ENCODE measurements at places on chromosomes 1 and 21.

GRCh38 chr21:35954066-35954465 lies 106.3 kb downstream of the SETD4 start:
- no peak for DNase-seq

DNA sequence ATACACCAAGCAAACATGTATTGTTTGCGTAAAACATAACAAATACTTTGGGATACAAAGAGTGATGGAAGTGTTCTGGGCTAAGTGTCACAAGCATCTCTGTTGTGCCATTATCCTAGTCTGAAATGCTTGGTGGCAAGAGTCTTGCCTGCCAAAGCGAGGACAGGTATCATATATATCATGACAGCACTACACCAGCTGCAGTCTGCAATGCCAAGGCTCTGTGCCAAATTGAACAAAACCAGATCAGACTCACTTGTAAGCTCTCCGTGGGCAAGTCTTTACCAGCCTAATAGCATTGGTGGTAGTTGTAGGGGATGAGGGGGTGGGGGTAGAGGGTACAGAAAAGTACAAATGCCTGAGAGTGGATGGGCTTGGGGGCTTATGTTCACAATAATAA lies 119.2 kb downstream of the RWDD3 start:
- no peak for DNase-seq

- DNase-seq = no peak
These were observed 44.1 kb downstream of the TRPM2 start for GRCh38 chr21:44397431-44398031.

DNA sequence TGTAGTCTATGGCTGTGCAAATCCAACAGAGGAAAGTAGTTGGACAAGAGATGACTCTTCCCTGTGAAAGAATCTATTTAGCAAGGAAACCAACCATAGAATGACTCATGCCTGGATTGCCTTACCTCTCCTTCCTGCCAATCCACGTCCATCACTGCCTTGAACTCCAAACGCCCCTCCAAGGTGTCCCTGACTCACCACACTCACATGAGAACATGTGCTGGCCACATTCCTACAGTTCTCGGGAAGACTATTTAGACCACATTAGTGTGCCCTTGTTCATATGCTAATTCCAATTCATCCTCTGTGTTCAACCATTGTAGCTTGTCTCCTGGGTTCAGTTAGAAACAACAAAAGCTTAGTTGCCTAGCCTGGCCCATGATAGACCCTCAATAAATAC lies 157.3 kb downstream of the SLC30A10 start:
- peak; percentile 99 for DNase-seq

DNA sequence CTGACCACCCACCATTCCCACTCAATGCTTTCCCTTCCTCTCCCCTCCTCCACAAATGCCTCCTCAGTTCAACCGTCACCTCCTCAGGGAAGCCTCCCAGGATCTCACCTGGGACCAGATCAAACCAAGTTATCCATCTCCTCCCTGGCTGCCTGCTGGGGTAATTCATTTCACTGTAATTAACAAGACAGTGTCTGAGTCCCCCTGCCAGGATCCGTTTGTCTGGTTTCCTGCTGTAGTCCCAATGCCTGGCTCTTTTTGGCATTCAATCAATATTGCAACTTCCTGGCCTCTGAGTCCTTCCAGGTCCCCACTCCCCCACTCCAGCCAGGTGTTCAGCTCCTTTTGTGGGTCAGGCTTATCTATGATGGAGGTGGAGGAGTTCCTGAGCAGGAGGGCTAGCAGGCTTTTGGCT lies 687.7 kb downstream of the PTPRU start:
- no peak for DNase-seq

GRCh38 chr21:31261759-31262158 lies 82.3 kb downstream of the TIAM1 start:
- DNase-seq = no peak

DNA sequence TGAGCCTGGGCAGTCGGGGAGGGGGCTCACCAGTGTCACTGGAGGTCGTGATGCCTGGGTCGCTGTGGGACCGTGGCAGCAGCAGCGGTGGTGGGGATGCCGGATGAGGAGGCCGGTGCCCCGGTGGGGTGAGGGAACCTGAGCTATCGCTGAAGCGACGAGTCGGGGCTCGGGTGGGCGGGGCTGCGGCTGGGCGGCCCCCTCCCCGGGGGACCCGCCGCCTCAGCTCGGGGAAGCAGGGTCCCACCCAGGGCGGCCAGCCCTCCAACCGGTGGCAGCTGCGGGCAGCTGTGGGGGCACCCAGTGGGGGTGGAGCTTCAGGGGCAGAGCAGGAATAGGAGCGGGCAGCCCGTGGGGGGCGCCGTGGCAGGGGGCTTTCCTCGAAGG lies 5.0 kb downstream of the ENTREP3 start:
- no peak for DNase-seq

- no peak for DNase-seq
These were observed 13.7 kb downstream of the RHEX start for GRCh38 chr1:206066479-206067171.

DNA sequence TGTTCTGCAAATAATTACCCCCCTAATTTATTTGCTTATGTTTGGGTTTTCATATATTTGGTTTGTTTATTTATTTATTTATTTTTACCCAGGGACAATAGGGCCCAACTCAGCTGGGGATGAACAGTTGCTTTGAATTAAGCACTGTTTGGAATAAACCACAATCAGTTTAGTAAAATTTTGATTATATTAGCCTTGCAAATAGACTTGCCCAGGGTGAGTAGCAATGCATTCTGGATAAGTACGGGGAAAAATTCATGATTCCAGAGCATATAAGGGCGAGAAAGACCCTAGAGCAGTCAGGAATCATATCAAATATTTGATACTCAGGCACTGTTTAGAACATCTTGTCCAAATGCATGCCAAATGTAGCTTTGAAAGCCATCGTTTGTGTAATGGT lies 242.7 kb downstream of the OMA1 start:
- DNase-seq = no peak

GRCh38 chr1:30379684-30380624 lies 343.4 kb downstream of the MATN1 start:
- peak; percentile 71 for DNase-seq

GRCh38 chr1:95865769-95866168 lies 631.8 kb downstream of the RWDD3 start:
- no peak for DNase-seq
